Activated B cell treated with CpG ODN at 0.5 μM for 24 hours (primary cell): ENCODE measurements at places on chromosomes 3 and 15. TPM values are rescaled to one million over a fixed set of nuclear protein-coding genes. Genes with fewer than 3 reads are reported as not detected.

The CCDC39 gene
- total RNA-seq: not detected in 2 replicates

The APOD gene
- total RNA-seq: 0.20 and 0.35 TPM in 2 replicates

The RHCG gene
- not detected in 2 replicates for total RNA-seq

The EPHA6 gene
- total RNA-seq: not detected in 2 replicates

The CCR9 gene
- total RNA-seq: 0.44 and 0.84 TPM in 2 replicates

The CKMT1B gene
- total RNA-seq: not detected in 2 replicates

The MNS1 gene
- 0.62 and 0.66 TPM in 2 replicates for total RNA-seq

The DOCK3 gene
- total RNA-seq: 0.04 and 0.07 TPM in 2 replicates

The IL20RB gene
- 0.98 and 1.5 TPM in 2 replicates for total RNA-seq

The USP50 gene
- 0.15 and 0.80 TPM in 2 replicates for total RNA-seq

The KLHL40 gene
- total RNA-seq: not detected in 2 replicates

The HYKK gene
- 0.10 and 0.53 TPM in 2 replicates for total RNA-seq

The TM6SF1 gene
- total RNA-seq: 3.9 and 4.1 TPM in 2 replicates

The HCLS1 gene
- total RNA-seq: 434 and 440 TPM in 2 replicates

The TMEM207 gene
- not detected in 2 replicates for total RNA-seq

The PLA1A gene
- 0.56 and 1.1 TPM in 2 replicates for total RNA-seq

The PTH1R gene
- total RNA-seq: not detected in 2 replicates

The LIPC gene
- not detected in 2 replicates for total RNA-seq

The WDR93 gene
- total RNA-seq: 0.10 and 0.16 TPM in 2 replicates

The NAA50 gene
- 112 and 118 TPM in 2 replicates for total RNA-seq

The GRAMD1C gene
- total RNA-seq: 11.4 and 12.2 TPM in 2 replicates

The TMOD2 gene
- total RNA-seq: 11.3 and 14.6 TPM in 2 replicates

The TBC1D23 gene
- total RNA-seq: 27.2 and 27.7 TPM in 2 replicates

The SUCNR1 gene
- total RNA-seq: not detected in 2 replicates

The GP9 gene
- total RNA-seq: not detected in 2 replicates

The SEMA3G gene
- not detected in 2 replicates for total RNA-seq

The GOLGA6L9 gene
- 2.0 and 2.4 TPM in 2 replicates for total RNA-seq

The IL16 gene
- total RNA-seq: 205 and 206 TPM in 2 replicates

The FRG2C gene
- not detected in 2 replicates for total RNA-seq

The MKRN2 gene
- 22.2 and 22.3 TPM in 2 replicates for total RNA-seq
